ENCODE measurements at places on chromosomes 3 and 15.

GRCh38 chr3:179266701-179267211 lies 15.8 kb upstream of the KCNMB3 start:
- DNase-seq = no peak

DNA sequence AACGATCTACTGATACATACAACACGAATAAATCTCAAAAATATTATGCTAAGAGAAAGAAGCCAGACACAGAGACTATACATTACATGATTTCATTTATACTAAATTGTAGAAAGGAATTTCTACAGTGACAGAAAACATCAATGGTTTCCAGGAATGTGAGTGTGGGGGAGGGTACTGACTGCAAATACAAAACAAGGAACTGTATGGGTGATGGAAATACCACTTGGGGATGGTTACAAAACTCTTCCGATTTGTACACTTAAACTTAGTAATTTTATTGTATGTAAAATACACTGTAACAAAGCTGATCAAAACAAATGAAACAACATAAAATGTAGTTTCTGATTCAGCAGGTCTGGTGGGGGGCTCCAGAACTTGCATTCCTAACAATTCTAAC lies 45.8 kb upstream of the IP6K2 start:
- no peak for DNase-seq

- no peak for DNase-seq
These were observed 38.5 kb upstream of the SCAANT1 start for GRCh38 chr3:63950698-63951097.

DNA sequence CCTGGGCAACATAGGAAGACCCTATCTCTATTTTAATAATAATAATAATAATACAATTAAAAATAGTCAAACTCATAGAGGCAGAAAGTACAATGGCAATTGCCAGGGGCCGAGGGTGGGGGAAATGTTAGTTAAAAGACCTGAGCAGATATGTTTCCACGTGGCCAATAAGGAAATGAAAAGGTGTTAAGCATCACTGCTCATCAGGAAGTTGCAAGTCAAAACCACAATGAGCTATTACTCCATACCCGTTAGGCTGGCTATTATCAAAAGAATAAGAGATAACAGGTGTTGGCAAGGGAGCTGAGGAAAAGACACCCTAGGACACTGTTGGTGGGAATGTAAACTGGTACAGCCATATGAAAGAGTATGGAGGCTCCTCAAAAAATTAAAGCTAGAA lies 60.4 kb upstream of the PRSS50 start:
- DNase-seq = no peak

GRCh38 chr3:78893161-78893560 lies 874.6 kb downstream of the ROBO1 start:
- DNase-seq = no peak

DNA sequence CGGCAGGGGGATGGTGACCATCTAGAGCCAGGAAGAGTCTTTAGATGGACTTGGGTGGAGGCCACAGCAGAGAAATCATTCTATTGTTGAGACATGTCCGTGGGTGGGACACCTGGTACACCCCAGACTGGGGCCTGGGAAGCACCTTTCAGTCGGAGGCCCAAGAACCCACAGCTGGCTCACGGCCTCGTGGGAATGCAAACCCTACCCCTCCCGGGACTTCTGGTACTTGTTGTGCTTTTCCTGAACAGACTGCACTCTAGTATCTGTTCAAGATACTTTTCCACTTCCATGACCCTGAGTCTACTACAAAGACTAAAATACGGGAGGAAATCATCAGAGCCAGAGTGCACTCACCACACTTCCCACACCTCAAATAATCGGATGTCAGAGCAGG lies 60.7 kb downstream of the BDH1 start:
- DNase-seq = no peak

Data from stimulated activated CD4-positive, alpha-beta T cell treated with anti-CD3 and anti-CD28 coated beads, Interleukin-4, amount 100 ng/mL, for 1 hour (primary cell).